ENCODE measurements at places on chromosomes 6 and 20.

- no peak for DNase-seq
Observed at GRCh38 chr6:829656-830055, 136.7 kb upstream of the EXOC2 start.

DNA sequence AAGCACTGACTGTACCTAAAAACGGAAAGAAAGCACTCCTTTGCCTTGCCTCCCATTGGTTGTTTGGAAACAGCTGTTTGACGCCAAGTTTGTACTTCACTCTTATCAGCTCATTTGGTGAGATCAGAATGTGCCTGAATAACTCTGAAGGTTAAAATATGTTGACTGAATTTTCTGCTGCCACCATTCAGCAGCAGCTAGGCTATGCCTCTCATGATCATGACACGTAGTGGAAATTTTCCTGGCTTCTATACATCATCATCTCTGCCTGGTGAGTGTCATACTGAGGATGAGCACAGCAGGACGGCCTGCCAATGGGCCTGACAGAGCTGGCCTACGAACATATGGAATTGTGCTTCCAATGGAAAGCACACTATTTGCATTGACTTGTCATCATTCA lies 704.9 kb upstream of the CITED2 start:
- DNase-seq, result no peak

DNA sequence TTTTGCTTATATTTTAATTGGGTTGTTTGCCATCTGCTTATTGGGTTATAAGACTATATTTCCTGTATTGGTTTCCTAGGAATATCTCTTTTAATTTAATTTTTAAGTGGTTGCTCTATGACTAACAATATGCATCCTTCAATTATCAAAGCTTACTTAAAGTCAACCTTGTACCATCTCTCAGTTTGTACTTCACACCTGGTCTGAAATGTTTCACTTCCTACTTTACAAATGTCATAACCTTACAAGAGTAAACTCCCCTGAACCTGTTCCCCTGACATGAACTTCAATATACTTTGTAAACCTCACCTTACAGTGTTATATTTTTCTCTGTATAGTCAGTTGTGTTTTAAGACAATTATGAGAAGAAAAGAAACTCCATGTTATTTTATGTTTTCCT lies 35.8 kb downstream of the PAX1 start:
- no peak for DNase-seq

- DNase-seq, result no peak
Observed at GRCh38 chr20:13741879-13742278, 42.8 kb downstream of the ESF1 start.

DNA sequence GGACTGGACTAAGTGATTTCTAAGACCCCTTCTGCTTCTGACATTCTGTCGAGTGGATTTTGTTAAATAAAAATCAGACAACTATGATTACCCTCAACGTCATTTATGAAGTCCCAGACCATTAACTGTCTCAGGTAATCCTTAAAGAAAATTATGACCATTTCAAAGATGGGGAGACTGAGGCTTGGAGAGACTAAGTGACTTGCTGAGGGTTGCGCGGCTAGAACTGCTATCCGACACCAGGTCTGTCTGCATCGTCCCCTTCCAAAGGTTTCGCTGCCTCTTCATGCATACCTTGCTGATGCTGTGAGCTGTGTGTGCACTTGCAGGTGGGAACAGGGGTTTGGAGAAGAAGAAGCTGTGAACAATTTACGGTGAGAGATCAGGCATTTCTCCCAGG lies 3.1 kb downstream of the SNPH start:
- DNase-seq, result no peak

DNA sequence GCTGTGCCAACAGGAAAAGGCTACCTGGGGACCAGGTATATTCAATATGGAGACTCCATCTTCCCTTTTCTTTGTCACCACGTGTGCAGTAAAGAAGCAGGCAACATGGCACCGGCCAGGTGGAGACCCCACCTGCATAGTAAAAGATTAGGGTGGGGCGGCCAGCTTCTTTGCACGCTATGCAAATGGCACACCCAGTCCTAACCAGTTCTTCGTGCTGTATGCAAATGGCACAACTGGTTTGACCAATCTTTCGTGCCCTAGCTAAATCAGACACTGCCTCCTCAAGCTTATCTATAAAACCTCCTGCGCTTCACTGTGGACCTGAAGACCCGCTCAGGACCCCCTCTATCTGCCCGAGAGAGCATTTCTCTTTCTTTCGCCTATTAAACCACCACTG lies 88.8 kb upstream of the EZR start:
- DNase-seq, result no peak

- no peak for DNase-seq
Observed at GRCh38 chr6:165936660-165937059, 231.0 kb downstream of the TBXT start.

DNA sequence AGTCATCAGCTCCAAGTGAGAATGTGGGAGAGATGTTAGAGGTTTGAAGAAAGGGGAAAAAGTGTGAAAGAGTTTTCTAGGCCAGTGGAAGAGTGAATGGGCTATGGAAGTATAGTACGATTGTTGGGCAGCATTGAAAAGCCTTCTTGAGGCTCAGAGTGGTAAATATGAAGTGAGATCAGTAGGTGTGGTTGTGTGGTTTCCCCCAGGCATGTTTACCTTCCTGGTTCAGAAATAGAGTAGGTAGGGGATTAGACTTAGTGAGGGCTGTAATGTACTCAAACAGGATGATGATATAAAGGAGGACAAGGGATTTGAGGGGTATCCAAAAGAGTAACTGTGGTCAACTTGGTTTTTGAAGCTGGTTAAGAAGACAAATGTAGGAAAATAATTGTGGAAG lies 3.7 kb downstream of the MLIP start:
- no peak for DNase-seq

DNA sequence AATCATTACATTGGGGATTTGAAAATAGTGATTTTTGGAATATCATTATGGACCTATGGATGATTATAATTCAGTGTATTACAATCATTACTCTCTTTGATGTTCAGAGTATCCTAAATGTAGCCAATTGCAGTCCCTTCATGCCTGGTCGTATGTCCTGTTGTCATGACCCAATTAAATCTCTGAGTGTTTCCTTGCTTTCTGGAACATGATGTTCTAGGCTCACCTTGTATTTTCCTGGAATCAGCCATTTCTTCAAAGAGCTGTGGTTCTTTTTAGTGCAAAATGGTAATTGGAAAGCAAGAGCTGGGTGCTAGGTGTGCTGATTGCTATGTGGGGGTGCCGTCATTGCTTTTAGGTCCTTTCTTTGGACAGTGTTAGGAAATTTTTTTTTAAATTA lies 100.7 kb upstream of the RNF24 start:
- DNase-seq, result no peak

DNA sequence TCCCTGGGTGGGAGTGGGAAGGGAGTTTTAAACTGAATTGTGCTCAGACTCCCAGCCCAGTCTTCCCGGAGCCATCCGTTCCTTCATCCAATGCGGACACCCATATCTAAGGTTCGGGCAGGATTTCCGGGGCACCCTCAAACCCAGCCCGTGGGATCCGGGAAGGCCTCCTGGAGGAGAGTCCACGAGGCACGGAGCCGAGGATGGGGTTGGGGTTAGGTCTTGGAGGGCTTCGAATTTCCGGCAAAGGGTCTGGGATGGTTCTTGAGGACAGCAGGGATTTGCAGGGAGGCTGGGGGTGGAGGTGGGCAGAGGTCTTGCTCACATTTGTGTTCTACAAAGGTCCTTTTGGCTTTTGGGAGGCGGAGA lies 49.5 kb upstream of the SLC32A1 start:
- DNase-seq, result no peak

DNA sequence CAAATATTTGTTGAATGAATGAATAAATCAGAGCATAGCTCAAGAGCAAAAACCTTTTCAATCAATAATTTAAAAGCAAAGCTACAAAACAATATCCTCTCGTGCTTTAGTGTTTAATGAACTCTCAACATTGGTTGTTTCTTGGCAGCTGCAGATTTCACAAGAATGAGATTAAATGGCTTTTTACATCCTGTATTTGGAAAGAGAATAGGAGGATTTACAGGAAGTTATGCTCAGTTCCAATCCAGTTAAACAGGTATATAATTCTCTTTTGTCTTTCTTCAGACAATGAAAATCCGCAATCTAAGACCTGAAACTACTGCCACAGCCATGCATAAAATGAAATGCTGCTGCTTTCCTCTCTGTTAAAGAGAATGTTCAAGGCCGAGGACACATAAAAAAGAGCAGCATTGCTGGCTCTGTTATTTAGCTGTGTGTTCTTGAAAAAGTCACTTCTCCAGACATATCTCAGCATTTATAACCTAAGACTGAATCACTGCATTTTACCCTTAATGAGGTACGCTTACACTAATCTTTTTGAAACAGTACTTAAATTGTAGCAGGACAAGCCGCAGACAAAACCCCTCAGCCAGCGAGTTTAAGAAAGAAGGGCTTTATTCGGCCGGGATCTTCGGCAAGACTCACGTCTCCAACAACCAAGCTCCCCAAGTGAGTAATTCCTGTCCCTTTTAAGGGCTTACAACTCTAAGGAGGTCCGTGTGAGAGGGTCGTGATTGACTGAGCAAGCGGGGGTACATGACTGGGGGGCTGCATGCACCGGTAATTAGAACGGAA lies 3.6 kb downstream of the C6orf52 start:
- DNase-seq, result peak; percentile 53

DNA sequence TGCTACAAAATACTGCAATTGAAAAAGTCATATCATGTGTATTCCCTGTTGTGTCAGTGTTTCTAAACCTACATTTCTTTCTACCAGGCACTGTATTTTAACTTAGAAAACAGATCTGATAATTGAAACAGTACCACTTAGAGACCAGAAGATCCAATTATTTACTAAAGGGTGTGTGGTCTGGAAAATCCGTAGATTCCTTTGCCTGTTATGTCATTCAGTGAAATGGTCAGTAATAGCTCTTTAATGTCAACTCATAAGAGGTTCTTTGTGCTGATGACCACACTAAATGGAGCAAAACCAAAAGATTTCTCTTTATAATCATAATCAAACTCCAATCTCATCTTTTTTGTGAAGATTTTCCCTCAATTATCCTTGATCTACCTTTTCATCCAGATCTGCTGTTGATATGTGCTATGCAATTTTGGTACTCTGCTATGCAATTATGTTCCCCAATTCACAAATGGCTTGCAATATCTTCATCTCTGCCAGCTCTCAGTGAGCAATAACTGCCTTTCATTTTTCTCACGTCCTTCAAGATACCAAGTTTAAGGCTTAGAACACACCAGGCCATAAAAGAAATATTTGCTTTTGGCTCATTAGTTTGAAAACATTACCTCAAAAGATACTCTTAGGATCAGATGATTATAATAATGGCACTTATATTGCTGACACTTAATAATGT lies 165.5 kb downstream of the MOXD1 start:
- DNase-seq, result no peak

DNA sequence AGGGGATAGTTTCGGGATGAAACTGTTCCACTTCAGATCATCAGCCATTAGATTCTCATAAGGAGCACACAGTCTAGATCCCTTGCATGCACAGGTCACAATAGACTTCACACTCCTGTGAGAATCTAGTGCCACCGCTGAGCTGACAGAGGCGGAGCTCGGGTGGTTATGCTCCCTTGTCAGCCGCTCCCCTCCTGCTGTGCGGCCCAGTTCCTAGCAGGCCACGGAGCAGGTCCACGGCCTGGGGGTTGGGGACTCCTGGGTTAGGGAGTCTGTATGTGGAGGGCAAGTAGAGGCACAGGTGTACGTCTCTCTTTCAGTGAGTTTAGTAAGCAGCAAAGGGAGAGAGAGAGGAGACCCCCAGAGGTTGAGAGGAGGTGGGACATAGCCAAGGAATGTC lies 30.5 kb upstream of the MDFI start:
- no peak for DNase-seq

DNA sequence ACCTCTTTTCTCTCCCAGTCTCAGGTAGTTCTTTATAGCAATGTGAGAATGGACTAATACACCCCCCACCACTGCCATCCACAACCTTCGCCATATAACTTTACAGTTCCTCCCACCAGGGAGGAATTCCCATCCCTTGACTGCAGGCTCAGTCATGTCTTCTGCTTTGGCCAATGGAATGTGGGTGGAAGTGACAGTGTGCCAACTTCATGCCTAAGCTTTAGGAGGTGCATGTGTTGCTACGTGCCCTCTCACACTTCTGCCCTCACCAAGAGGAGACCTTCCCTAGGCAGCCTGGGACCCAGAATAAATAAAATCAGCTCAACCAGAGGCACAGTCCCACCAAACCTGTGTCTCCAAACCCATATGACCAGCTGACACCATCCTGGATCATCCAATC lies 33.0 kb upstream of the LRRN4 start:
- DNase-seq, result no peak

DNA sequence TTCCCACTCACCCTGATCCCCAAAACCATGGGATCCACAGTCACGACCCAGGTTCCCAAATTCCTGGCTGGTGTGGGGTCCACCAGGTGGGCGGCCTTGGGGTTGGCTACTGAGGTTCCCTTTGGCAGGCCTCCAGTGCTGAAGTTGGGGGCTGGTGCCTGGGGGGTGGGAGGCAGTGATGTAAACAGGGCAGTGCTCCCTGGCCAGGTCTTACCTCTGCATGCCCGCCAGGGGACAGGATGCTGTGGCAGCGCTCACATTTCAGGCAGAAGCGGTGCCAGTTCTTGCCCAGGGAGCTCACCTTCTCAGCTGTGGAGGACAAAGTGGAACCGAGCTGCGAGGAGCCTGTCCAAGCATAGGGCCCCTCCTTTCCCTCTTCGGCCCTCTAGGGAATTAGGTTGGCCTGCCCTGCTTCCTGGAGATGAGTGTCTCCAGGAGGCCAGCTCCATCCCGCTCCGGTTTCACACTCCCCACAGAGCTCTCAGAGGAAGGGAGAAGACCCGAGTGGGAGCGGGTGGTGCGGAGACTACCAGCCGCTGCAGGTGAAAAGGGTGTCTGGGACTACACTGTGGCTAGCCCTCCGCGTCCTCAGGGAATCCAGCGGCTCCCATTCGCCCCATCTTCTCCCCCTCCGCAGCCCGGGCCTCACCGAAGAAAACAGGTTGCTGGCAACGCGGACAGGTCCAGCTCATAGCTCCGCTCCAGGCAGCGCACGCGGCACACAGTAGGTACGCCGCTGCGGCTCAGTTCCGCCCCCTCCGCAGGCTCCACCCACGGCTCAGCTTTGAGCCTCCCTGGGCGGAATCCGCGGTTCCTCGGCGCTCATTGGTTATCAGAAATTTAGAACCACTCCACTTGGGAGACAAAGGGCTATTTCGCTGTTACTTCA lies at the start of gene CRIP3:
Gene CRIP3 (minus strand): TSS at position 726 of the 889 bp plus-strand sequence. CDS start 34 bp downstream, at position 692.
- DNase-seq, result no peak

GRCh38 chr20:39568109-39568508 lies 606.0 kb downstream of the DHX35 start:
- DNase-seq, result no peak

Data from retinal pigment epithelial cell (primary cell).